ENCODE measurements at places on chromosomes 13 and 19.
A peak's percentile ranks its signal among the peaks of the same experiment; 100 is the strongest.

- DNase-seq: no peak
These were observed 107.8 kb downstream of the SGCG start for GRCh38 chr13:23288564-23288963.

DNA sequence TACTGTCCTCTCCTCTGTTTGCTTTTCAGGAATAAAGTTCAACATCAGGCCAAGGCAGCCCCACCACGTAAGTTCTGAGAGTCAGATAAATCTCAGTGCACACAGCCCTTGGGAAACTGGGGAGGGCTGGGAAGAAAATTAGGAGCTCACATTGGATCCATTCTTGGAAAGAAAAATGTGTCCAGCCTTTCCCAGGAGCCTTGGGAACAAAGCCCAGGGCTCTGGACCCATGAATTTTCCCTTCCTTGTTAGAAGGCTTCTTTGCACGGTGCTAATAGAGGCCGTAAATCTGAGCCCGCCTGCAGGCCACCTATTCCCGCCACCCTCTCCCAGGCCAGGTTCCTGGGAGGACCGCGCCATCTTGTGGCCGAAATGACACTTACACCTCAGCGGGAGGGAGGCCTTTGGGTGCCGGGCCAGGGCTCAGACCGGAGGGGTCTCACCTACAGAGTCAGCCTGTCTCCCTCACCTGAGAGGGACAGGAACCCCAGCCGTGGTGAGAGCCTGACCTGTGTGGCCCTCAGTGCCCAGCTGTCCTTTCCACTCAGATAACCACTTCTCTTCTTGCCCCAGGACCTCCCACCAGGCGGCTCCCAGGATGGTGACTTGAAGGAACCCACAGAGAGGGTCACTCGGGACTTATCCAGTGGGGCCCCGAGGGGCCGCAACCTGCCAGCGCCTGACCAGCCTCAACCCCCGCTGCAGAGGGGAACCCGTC lies 25.1 kb upstream of the KCTD15 start:
- peak; percentile 54 for DNase-seq

DNA sequence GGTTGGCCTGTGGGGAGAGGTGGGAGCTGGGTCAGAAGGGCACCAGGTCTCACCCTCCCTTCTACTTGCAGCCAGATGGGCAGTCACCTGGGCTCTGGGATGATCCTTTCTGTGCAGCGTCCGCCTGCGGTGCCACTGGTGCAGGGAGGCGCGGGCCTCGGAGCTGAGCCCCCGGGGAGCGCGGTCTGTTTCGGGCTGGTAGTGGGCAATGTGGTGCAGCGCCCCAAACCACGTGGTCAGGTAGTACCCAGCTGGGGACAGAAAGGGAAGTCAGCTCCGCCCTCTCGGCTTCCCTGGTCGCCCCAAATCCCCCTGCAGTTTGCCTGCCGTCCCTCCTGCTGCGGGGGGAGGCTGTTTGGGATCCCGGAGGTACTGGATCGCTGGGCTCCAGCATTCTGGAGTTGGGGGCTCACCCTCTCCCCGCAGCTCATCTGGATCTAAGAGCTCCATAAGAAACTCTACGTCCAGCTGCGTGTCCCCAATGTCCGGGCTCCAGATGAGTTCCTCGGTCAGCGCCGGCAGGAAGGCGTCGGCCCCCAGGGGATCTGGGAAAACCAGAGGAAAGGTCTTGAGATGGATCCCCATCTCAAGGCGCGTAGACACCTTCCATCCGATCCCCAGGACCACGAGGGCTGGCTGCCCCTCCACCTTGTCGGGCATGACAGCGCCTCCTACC lies 8.8 kb downstream of the RINL start:
- no peak for DNase-seq

GRCh38 chr19:1312767-1313694 lies 27.4 kb downstream of the EFNA2 start:
- DNase-seq: peak; percentile 53

- peak; percentile 33 for DNase-seq
These were observed 581 bp downstream of the CALR start for GRCh38 chr19:12938779-12939601.

DNA sequence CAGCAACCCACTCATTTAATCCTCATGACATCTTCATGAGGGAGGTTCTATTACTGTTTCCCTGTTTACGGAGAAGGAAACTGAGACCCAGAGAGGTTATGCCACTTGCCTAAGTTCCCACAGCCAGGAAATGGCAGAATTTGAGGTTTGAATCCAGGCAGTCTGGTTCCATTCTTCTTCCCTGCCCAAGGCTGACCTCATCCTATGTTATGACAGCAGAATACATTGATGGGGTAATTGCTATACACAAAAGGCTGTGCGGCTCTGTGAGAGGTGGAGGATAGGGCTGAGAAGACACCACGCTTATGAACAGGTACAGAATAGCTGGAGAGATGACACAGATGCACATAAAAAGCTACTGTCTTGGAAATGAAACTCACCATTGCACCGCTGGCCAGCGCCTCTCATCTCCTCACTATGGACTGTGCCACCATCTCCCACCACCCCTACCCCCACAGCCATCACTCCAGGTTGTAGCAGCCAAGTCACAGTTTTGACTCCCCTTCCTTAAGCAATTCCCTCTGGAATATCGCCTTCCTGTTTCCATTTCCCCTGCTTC lies 11.5 kb downstream of the MAG start:
- DNase-seq: no peak

Data from fibroblast of skin of right biceps (primary cell).